ENCODE measurements at places on chromosomes 5 and 9.
A peak's percentile ranks its signal among the peaks of the same experiment; 100 is the strongest.

GRCh38 chr5:131272307-131272706 lies 8.5 kb downstream of the CDC42SE2 start:
- no peak for DNase-seq

- no peak for DNase-seq
Observed at GRCh38 chr5:122200865-122201264, 71.5 kb downstream of the ZNF474 start.

DNA sequence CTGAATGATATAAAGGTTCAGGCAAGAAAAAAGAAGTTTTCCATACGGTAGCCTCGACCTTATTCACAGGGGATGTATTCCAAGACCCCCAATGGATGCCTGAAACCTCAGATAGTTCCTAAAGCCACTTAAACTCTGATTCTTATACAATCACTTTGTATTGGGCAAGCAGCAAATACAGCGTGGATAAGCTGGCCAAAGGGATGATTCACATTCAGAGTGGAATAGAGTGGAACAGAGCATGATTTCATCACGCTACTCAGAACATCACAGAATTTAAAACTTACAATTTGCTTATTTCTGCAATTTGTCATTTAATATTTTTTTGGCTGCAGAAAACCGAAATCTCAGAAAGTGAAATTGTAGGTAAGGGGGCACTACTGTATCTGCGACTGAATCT lies 40.5 kb upstream of the CDH18 start:
- no peak for DNase-seq

DNA sequence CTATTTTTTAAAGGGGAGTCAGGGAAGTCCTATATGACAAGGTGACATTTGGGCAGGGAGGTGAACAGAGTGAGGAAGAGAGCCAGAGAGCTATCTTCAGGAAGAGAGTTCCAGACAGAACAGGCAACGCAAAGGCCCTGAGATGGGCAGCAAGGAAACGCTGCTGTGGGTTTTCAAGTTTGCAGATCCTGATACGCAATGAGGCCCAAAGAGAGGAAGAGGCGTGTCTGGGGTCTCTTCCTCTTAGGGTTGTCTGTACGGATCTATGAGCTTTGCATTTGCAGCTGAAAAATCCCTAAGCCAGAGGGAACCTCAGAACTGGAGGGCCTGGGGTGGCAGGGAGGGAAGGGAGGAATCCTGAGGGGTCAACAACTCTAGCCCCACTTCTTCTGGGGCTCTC lies 13.6 kb downstream of the FAT2 start:
- no peak for DNase-seq

- DNase-seq, result peak; percentile 56
Observed at GRCh38 chr9:77457916-77458592, 190.1 kb downstream of the GNA14 start.

- no peak for DNase-seq
Observed at GRCh38 chr5:167840527-167841130, 450.8 kb upstream of the WWC1 start.

DNA sequence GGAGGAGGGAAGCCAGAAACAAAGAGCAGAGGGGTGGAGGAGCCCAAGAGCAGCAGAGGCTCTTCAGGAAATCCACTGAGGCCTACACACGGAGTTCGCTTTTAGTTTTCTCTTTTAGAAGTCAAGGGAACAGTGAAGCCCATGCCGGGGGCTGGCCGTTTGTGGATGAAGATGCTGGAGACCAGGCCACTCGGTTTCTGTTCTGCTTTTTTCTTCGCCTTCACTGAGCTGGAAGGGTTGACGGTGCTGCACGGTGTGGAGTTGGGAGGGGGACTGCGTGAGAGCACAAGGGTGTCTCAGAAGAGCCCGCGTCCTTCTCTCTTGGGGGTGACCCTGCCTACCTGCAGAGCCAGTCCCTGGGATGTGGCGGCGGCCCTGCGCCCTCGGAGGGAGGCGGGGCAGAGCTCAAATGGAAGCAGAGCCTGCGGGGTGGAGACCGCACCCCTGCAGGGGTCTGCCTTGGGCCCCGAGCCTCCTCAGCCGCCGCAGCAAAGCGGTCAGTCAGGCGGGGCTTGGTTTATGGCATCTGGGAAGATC lies 68.5 kb upstream of the CACNA1B start:
- no peak for DNase-seq

DNA sequence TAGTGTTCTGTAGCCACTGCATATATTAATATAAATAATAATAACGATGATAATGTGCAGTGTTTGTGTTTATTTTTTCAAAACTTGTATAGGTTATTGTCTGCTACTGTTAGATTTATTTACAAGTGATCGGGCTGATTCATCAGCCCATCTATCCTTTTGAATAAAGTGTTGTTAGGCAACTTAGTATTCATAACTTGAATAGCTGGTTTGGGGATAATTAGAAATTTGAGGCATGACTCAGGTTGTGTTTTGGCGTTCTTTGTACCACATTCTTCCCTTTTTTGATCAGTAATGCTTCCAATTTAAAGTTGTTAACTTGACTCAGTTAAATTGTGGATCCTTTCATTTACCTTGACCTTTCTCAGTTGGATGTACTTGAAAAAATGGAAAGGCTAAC lies 69.7 kb downstream of the FOCAD start:
- no peak for DNase-seq

- no peak for DNase-seq
Observed at GRCh38 chr5:131357739-131358561, 94.1 kb downstream of the CDC42SE2 start.

- no peak for DNase-seq
Observed at GRCh38 chr5:129460936-129461710, 1.0 kb downstream of the ADAMTS19 start.

DNA sequence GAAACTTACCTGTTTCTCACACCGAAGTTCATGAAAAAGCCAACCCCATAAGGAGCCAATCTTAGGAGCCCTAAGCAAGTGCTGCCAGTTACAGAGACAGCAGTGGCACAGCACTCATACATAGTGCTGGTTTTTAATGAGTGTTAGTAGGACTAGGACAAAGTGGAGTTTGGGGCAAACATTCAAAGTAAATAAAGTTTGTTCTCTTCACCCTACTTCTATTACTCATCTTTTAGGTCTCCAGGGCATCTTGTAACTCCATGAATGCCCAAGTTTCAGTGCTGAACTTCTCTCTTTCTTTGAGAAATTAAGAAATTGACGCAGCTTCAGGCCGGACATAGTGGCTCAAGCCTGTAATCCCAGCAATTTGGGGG lies 584.7 kb downstream of the EBF1 start:
- no peak for DNase-seq

DNA sequence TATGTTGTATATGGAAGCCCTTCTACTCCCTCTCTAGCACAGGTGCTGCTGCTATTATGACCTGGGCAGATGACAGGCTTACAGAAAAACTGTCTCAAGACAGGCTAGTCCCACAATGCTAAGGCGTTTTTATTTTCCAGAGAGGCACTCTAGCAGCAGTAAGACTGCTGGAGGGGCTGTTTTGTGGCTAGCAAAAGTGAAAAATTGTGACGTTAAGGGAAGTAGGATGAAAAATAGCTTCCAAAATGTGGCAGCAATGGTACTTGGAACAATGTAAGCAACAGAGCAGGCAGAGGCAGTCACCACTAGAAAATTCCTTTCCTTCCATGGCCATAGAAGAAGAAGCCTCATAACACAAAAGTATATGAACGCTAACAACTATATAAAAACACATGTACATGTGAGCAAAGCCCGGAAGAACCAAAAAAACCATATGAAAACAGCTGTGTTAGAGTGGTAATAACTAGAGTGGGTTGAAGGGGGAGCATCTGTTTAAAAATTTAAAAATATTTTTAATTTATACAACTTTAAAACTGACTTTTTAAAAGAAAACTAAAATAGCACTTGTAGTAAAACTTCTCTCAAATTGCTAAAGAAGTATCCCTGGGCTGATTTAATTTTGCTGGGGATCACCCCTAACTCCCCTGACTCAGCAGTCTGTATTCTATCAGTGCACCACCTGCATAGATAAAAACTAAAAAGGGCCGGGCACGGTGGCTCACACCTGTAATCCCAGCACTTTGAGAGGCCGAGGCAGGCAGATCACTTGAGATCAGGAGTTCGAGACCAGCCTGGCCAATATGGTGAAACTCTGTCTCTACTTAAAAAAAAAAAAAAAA lies 30.6 kb downstream of the CLINT1 start:
- no peak for DNase-seq

DNA sequence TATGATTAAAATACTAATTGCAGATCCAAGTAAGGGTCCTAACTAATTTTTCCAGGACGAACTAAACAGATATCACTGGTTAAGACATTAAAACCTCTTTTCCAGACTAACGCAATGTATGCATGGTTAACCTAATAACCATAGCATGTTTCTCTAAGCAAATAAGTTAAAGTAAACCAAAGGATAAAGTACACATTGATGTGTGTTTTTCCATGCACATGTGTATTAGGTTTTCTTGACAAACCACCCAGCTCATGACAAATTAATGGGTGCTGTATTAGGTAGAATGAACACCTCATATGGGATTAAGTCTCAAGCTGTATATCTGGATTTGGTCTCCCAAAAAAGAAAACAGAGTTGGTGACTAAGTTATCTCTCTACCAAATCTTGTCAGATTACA lies 45.6 kb downstream of the ANKH start:
- no peak for DNase-seq

GRCh38 chr5:179110528-179110927 lies 50.4 kb downstream of the ZNF354C start:
- DNase-seq, result no peak

DNA sequence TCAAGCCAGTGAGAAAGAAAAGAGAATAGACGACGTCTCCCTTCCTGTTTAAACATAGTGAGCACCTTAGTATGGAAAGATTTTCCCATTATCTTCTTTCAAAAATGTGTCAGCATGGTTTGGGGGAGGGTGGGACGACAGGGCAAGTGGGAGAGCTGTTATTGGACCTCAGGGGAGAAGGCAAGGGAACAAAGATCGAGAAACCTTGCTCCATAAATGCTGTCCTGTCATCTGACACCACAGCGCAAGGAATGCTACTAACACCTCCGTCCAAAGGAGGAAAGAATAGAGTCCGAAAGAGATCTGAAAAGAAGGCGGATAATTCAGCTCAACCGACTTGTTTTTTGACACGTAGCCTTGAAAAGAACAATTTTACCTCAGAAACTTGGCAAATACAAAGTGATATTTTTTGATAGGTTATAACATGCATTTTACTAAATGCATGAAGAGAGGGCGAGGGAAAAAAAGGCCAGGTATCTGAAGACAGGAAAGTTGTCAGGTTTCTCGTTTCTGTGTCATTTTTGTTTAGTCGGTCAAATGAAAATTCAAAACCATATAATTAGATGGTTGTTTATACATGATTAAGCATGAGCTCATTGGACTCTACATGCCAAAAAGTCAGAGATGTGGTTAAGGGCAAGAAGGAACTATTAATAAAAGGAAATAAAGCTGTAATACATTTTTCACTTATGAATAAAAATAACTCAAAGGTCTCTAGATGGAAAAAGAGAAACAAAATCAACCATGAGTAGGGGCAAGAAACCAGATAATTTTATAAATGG lies 155.7 kb downstream of the GLIS3 start:
- no peak for DNase-seq

DNA sequence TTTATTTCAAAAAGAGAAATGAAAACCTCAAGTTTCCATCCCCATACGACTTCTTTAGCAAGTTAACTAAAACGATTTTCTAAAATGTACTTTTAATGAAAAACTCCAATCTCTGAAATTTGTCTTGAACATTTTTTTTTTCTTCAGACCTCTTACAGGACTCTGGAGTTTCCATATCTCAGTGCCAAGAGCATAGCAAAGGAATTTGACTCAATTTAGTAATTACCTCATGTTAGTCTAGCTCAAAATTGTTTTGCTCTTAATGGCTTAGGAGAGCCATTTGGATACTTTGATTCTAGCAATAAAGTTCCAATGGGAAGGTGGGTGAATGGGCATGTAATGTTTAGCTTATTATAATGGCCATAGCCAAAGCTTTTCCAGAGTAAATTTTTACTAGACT lies 26.0 kb upstream of the SPATA31D4 start:
- DNase-seq, result no peak

- DNase-seq, result no peak
Observed at GRCh38 chr5:66675406-66675805, 79.2 kb downstream of the MAST4 start.

GRCh38 chr5:32190095-32190494 lies 16.0 kb upstream of the GOLPH3 start:
- no peak for DNase-seq

GRCh38 chr9:96100385-96101300 lies 201.3 kb downstream of the HSD17B3 start:
- DNase-seq, result no peak

DNA sequence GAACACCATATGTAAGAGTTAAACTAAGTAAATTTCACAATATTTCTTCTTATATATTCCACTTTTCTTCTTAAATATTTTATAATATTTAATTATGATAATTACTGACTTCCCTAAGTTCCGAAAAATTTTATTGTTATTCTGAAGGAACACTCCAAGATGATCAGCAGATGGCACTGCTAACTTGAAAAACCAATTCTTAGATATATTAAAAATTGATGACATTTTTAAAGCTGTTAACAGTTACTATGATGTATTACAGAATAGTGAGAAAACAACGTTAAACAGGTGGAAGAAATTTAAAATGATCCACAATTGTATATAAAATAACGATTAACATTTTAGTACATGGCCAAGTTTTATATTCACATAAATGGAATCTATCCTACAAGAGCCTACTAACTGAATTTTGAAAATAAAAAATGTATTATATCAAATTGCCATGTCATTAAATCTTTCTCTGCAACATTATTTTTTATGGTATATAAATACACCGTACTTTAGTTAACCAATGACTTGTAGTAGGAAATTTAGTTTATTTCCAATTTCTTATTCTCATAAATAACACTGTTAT lies 30.1 kb upstream of the MUSK start:
- no peak for DNase-seq

DNA sequence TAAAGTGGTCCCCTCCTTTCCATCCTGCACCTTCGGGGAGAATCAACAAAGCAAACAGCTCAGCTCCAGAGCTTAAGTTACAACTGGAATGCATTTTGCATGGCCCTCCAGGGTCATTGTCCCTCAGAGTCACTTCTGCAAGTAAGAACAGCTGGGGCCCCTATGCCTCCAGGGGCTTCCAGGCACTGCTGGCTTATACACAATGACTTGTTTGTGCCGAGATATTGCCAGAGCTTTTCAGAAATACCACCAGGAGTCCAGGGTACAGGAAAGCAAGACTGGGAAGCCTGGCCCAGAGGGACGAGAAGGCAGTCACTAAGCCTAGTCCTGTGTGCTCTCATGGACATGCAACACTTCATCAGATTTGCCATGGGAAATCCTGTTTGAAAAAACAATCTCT lies 11.3 kb downstream of the FRMD3 start:
- no peak for DNase-seq

DNA sequence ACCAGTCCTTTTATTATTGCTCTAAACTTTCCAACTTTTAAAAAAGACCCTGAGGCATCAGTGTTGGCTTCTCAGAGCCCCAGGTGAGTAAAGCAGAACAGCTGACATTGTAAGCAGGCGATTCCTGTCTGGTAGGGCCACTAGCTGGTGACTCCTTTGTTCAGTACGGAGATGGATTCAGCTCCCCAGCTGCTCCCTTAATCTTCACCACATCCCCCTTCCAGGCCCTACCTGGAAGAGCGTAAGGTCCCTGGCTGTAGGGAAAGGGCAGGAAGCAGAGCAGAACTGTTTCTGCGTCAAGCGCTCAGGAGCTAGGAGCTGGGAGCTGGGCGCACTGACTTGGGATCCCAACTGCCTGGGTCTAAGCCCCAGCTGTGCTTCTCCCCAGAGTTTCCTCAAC lies 203.7 kb upstream of the TAS2R1 start:
- no peak for DNase-seq
